ENCODE measurements at places on chromosomes 1 and 21. TPM values are rescaled to one million over a fixed set of nuclear protein-coding genes. Genes with fewer than 3 reads are reported as not detected.

DNA sequence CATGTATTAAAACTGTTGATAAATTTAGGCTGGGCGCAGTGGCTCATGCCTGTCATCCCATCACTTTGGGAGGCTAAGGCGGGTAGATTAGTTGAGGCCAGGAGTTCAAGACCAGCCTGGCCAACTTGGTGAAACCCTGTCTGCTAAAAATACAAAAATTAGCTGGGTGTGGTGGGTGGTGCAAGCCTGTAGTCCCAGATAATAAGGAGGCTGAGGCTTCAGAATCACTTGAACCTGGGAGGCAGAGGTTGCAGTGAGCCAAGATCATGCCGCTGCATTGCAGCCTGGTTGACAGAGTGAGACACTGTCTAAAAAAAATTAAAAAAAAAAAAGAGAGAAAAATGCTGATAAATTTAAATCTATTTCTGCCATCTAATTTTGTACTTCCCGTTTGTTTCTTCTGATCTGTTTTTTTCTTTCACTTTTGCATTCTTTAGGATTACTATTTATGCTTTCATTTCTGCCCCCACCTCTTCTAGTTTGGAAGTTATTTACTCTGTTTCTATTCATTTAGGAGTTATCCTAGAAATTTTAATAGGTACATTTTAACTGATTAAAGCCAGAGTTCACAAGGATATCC is 3.2 kb upstream of the DENND1B start:
- no peak for DNase-seq

DNA sequence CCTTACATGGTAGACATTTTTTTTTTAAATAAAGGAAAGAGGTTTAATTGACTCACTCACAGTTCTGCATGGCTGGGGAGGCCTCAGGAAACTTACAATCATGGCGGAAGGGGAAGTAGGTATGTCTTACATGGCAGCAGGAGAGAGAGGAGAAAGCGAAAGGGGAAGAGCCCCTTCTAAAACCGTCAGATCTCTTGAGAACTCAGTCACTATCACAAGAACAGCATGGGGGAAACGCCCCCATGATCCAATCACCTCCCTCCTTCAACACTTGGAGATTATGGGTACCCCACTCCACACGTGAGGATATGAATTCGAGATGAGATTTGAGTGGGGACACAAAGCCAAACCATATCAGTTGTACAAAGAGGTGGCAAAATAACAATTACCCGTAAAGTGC is 301.7 kb downstream of the GRIK1 start:
- DNase-seq = no peak

DNA sequence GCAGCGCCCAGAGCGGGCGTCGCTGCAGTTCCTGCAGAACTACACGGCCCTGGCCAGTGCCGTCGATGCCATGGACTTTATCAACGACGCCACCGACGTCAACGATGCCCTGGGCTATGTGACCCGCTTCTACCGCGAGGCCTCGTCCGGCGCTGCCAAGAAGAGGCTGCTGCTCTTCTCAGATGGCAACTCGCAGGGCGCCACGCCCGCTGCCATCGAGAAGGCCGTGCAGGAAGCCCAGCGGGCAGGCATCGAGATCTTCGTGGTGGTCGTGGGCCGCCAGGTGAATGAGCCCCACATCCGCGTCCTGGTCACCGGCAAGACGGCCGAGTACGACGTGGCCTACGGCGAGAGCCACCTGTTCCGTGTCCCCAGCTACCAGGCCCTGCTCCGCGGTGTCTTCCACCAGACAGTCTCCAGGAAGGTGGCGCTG is 22.0 kb downstream of the COL6A1 start:
- DNase-seq = peak; percentile 21

GRCh38 chr1:79681382-79681781 is 674.9 kb upstream of the ADGRL4 start:
- DNase-seq = no peak

- DNase-seq = no peak
Observed at GRCh38 chr1:174815036-174815435, 184.7 kb upstream of the CACYBP start.

DNA sequence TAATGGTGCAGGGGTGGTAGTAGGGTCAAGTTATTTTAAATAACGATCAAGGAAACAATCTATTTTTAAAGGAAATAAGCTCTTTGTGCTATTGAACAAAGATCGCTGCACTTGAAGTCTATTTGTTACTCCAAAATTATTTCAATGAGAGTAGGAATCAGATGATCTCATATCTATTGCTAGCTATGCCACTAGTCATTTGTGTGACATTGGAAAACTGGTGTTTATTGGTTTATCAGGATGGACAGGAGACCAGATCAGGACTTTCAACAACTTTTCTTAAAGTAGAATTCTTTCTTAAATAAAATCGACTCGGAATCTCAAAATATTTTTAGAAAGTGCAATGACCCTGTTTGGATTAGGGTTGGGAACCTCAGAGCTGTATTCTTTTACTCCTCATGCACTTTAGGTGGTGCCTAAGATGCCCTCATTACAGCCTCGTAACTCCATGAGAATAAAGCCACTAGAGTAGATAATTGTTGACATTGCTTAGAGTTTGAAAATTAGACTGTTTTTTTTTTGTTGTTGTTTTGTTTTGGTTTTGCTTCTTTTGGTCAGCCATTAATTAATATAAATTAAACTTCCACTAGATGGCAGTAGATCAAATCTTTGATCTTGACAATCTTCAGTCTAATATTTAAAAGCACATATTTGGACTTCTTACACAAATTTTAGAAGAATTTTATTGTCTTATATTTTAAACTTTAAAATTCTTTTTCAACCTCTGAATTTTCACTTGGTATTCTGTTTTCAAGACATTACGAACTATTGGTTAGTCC is 352.4 kb downstream of the USP25 start:
- no peak for DNase-seq

DNA sequence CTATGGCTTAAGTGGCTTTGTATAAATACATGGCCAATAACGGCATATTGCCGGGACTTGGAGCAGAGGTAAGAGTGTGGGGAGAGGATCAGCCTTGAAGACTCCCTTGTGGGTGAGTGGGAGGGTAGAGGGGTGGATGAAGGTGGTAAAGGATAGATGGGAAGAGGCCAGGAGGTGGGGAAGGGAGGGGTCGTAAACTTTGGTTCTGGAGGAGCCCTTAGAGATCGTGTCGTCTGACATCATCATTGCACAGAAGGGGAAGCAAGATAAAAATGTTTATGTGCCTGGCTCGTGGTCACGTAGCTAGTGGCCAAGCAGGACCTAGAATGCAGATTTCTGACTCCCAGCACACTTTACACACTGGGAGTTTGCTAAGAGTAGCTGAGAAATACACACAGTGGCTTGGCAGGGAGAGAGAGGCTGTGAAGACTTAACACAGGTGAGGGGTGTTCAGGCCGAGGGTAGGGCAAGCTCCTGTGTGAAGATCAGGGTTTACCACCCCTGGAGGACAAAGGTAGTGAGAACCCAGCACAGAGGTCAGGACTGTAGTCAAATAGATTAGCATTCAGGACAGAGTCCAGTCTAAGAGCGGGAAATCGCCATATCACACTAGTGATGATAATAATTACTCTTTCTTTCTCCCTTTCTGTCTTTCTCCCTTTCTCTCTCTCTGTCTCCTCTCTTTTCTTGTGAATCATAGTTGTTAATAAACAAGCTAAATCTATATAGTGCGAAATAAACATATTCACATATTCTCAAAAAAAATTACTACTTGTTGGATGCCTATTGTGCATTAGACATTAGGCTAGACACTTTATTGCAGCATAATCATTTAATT is 75.5 kb downstream of the LRRC8D start:
- DNase-seq = peak; percentile 20

- peak; percentile 20 for DNase-seq
Observed at GRCh38 chr1:151868486-151868885, 15.0 kb upstream of the THEM5 start.

DNA sequence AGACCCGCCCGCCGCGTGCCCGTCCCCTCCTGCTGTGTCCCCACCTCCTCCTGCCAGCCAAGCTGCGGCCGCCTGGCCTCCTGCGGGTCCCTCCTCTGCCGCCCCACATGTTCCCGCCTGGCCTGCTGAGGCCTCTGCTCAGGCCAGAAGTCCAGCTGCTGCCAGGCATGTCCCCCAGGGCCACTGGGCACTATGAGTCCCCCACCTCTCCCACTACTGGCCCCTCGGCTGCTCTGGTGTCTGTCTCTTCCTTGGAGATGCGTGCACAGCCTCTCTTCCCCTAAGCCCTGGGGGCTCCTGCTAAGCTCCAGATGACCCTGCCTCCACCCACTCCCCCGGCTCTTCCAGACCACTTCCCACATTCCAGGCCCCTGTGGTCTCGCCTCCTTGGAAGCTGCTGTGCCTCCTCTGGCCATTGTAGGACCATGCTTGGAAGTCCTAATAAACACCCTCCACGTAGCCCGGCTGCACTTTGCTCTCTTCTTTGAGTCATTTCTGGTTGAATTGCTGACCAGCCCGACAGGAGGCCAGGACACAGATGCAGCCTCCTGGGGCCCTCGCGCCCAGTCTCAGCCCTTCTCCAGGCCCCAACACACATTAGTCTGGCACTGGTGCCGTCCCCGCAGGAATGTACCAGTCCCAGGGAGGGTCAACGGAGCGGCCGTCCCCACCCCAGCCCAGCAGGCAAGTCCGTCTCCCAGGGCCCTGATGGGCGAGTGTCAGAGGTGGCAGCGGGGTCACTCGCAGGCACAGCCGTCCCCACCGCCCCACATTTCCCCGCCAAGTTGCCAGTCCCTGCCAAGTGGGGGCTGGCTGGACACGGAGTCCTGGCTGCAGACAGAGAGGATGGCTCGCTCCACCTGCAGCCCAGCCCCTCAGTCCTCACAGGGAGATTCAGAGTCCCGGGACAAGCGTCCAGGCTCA is 1.1 kb downstream of the KRTAP10-12 start:
- no peak for DNase-seq

DNA sequence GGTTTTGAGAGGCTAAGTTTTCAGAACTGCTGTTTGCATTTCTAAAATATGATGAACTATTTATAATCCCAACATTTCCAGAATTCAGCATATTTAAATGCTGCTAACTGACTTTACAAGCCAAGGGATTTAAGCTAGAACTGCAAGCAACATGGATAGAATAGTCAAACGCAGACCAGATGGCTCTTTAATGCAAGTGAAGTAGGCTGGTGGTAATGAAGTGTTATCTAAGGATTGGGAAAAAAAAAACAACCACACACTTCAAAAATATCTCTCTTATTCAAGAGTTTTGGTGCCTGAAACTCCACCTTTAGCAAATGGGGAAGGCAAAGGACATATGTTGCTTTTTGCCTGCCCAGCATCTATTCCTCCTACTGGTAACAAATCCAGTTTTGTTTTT is 20.9 kb upstream of the SSX2IP start:
- no peak for DNase-seq

- peak; percentile 69 for DNase-seq
Observed at GRCh38 chr21:38798481-38798882, 7.2 kb upstream of the ETS2 start.

DNA sequence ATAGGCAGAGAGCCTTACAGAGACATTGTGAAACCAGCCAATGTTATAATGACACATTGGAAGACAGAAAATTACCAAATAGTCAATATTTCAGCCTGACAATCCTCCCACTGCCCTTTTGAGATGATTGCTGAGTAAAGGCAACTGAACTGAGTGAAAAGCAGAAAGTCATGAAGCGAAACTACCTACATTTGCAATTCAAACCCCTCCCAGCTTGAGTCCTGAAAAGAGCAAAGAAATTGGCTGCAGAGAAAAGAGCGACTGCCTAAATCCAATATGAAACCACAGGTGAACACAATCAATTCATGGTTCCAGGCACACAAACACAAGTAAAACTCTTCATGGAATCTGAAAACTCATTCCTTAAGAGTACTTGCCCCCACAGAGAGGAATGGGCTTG is 143.4 kb upstream of the CHRM3 start:
- DNase-seq = no peak

- DNase-seq = no peak
Observed at GRCh38 chr1:240086726-240087125, 5.0 kb upstream of the FMN2 start.

Gene ITSN1
- 47.7 TPM for total RNA-seq

Gene PGBD5
- 0.87 TPM for total RNA-seq

Gene CLIC4
- 60.0 TPM for total RNA-seq

Gene PROK1
- not detected for total RNA-seq

Gene ZNF436
- total RNA-seq = 17.9 TPM

Gene CLEC20A
- not detected for total RNA-seq

Gene CNN3
- total RNA-seq = 220 TPM

Gene C1orf105
- not detected for total RNA-seq

Gene C1orf185
- total RNA-seq = not detected

Gene DIO1
- not detected for total RNA-seq

Gene DPT
- total RNA-seq = 86.7 TPM

Gene ACADM
- total RNA-seq = 26.3 TPM

Gene RUSC1
- 30.9 TPM for total RNA-seq

Gene NDUFS5
- 104 TPM for total RNA-seq

Gene PLPPR4
- 3.1 TPM for total RNA-seq

Gene SEC22B
- 82.4 TPM for total RNA-seq
